ENCODE measurements at places on chromosomes 11 and 22.
A peak's percentile ranks its signal among the peaks of the same experiment; 100 is the strongest.

- no peak for DNase-seq
These were observed 1.9 kb upstream of the UQCC3 start for GRCh38 chr11:62669420-62670161.

- DNase-seq, result no peak
These were observed 32.0 kb downstream of the TMEM184B start for GRCh38 chr22:38240734-38241252.

DNA sequence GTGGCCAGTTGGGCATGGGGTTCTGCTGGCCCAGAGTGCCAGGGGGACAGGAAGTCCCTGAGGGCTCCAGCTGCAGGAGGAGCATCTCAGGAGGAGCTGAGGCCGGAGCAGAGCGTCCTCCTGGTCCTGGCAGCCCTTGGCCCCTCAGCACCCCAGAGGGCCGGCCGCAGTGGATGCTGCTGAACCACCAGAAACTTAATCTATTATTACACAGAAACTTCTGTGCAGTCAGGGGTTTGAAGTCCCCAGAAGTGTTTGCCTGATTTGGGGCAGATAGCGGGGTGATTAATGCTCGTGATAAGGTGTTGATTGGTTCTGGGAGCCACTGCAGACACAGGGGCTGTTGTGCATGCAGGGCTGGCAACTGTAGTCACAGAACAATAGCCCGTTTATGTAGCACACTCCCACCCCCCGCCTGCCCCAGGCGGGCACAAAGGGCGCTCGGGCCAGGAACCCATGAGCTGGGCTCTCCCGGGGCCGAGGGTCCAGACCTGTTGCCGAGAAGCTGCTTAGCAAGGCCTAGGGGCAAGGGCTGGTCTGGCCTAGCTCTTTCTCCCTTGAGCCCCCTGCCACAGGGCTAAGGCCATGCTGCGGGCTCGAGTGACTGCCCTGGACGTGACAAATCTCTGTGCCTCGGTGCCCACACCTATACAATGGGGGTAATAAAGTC lies 29.0 kb upstream of the KCNQ1OT1 start:
- no peak for DNase-seq

GRCh38 chr11:128318856-128319474 lies 268.4 kb downstream of the ETS1 start:
- DNase-seq, result peak; percentile 72

GRCh38 chr11:131770801-131771200 lies 400.4 kb downstream of the NTM start:
- DNase-seq, result no peak

GRCh38 chr11:44729713-44730112 lies 3.0 kb downstream of the TSPAN18 start:
- DNase-seq, result no peak

- DNase-seq, result no peak
These were observed 81.6 kb downstream of the YAP1 start for GRCh38 chr11:102191832-102192231.

- DNase-seq, result no peak
These were observed 974.0 kb downstream of the TBC1D22A start for GRCh38 chr22:47736186-47737034.

DNA sequence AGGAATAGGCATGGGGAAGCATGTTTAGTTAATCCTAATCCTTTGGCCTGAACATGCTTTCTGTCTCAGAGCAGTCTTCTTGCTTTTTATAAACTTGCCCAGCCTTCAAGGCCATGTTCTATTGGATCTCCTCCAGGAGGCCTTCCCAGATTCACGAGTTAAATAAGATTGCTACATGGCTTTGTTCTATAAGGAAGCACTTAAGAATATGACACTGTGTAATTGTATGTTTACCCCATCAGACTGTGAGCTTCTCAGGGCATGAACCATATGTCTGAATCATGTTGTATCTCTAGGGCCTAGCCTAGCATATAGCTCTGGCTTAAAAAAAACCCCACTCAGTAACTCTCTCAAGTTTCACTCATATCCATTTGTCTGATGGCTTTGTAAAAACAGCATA lies 26.4 kb upstream of the UCP3 start:
- no peak for DNase-seq

GRCh38 chr11:115287266-115287665 lies 216.9 kb downstream of the CADM1 start:
- DNase-seq, result no peak

DNA sequence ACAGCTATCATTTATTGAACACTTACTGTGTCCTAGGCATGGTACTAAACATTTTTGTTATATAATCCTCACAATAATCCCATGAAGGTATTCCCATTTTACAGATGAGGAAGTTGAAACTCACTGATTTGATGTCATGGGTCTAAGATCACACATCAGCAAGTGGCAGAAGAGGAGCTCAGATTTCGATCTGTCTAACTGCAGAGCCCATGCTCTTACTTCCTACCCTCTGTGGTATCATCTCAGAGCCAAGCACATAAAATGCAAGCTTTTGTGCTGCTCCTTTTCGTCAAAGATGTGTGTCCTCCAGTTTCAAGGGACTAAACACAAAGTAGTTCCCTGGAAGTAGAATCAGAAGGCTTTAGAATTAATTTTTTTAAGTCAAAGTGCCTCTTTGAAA lies 71.1 kb downstream of the ARFGAP2 start:
- no peak for DNase-seq

DNA sequence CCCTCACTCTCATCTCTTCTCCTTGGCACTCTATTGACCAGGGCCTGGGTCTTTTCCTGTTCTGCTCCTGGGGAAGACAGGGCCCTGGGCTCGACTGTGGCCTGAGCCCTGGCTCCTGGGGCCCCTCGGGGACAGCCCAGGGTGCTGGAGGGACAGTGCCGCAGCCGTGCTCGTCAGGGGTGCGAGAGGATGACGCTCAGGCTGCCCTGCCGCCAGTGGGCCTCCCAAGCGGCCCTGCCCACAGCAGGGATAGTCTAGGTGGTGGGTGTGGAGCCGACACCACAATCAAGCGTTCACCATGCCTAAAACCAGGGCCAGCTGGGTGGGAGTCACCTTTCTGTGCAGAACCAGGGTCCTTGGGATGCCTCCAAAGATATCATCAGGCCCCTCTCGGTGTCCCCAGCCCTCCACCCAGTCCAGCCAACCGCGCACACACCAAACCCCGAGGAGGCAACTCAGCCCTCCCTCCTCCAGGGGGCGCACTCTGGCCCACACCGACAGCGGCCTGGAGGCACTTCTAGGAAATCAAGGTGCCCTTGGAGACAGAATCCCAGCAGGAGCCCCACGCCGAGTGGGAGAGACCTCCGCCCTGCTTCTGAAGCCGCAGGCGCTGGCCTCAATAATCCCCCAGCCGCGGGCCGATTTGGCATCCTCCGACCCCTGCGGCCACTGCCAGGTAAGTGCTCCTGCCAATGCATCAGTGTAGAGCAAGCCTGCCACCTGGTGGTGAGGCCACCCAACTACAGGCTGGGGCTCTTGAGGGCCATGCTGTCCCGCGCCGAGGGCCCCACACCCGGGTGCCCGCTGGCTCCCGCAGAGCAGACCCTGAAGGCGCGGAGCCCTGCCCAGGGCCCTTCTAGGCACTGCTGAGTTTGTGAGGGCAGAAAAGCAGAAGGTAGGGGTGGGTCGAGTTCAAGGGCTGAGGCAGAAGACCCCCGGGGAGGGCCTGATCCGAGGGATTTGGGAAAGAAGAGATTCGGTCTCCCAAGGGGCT lies 496.4 kb downstream of the BUD13 start:
- peak; percentile 61 for DNase-seq

DNA sequence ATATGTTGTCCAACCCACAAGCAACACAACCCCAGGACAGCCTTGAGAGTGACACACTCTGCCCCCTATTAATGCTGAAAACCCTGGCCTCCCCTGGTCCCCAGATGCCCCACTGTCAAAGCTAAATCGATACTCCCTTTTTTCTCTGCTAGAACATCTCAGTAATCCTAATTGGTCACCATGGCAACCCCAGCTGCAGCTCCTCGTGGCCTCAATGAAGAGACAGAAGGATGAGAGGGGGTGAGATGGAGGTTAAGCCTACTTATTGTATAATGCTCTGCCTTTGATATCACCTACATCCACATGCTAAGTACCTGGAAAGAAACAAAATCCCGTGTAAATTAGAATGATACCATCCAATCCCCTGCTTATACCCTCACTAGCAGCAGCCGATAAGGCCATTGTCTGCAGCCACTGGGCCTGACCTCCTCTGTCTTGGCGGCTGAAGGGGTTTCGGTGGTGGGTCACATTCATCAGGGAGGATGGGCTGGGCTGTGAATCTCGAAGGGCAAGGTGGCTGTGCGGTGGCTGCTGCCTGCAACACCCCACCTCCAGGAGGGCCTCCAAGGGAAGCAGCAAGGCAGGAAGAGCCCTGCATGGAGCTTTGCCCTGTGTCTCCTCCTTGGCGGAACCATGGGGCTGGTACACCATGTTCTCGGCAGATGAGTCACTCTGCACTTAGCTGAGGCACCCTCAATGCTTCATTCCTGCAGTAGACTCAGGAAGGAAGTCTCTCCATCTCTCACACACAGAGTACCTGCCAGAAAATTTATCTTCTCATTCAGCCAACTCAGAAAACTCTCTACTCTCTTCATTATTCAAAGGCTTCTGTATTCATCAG lies 399.5 kb downstream of the BUD13 start:
- DNase-seq, result no peak

GRCh38 chr11:125625225-125625629 lies 264 bp downstream of the CHEK1 start:
- no peak for DNase-seq

GRCh38 chr11:39806652-39807051 lies 1652.8 kb downstream of the LRRC4C start:
- DNase-seq, result no peak

DNA sequence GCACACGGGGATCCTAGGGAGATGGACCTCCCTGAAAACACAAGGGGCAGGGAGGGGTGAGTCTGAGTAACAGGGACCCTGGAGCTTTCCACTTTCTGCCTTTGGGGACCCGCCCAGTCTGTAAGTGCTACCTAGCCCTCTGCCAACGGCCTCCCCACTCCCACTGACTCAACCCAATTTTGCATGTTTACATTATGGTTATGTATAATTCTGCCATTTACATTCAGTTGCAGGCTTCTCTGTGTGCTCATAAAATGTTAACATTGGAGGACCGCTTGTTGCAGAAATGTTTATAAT lies 105.8 kb downstream of the DSCAML1 start:
- DNase-seq, result no peak

DNA sequence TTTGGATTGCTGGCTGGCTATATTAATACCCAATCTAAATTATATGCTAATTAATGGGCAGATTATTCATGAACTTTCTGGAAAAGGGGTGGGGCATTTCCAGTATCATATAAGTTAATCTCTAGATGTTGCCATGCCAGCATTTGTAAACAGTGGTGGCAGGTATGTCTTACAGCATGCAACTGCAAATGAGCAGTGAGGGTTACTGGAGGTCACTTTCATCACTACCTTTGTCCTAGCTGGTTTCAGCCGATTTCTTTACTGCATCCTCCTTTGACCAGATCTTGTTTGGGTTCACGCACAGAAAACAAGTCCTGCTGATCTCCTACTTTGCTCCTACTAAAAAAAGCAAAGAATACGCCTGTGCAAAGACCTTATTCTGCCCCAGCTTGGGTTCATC lies 89.1 kb upstream of the USP47 start:
- no peak for DNase-seq

DNA sequence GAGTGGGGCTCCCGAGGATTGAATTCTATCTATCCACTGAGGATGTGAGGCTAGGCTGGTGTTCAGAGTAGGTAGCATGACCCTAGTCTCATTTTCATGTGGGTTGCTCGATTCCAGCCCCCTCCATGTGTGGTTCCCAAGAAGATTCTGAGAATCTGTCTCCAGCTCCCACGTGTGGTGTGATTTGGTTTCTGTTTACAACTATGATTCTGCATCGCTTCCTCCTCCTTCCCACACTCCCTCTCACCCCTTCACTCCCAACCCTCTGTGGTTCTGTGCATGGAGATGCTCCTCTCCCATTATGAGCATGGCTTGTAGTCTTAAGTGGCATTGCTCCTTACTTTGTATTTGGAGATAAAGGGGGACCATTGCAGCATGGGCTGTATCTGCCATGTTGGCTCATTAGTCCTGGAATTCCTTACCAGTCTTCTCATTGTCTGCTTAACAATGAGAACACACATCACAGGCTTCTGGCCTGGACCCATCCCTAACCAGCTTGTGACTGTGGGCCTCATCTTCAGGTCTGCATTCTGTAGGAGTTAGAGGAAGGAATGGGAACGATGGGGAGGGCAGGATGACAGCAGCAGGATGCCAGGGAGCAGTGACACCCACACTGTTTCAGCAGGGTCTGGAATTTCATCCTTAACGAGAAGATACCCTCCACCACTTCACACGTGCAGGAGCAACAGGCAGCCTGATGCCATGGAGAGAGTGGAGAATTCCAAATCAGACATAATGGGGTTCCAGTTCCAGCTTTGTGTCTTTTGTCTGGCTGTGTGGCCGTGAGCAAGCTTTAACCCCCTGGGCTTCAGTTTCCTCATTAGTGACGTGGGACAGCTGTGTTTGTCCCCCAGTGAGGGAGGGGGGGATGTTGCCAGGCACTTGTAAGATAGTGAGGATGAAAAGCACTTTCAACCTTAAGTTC lies 86.0 kb downstream of the CCDC81 start:
- no peak for DNase-seq

- no peak for DNase-seq
These were observed 17.4 kb downstream of the SSH3 start for GRCh38 chr11:67320691-67321090.

GRCh38 chr11:116162886-116163230 lies 609.9 kb downstream of the BUD13 start:
- no peak for DNase-seq

GRCh38 chr11:17473071-17473744 lies 3.4 kb downstream of the ABCC8 start:
- no peak for DNase-seq

GRCh38 chr22:23834793-23835483 lies 3.9 kb downstream of the DERL3 start:
- DNase-seq, result no peak

DNA sequence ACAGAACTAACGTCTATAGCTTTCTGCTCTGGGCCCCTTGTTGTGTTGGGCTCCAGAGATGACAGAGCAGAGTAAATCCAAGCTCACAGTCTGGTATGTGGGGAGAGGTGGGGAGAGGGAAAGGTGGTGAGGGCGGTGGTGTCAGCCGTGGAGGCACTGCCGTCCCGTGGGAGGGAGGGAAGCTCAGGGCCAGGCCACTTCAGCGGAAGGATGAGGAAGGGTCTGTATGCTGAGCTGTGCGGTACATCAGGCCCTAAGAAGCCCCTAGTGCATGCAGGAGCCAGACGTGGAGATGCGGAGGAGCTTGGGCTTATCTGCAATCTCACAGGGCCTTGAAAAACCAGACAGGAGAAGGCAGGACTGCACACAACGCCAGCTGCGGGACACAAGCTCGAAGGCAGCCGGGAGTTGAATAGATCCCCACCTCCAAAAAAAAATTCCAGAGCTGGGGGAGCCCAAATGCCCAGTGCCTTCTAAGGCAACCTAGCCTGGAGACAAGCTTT lies 1.5 kb downstream of the KRTAP5-5 start:
- no peak for DNase-seq

DNA sequence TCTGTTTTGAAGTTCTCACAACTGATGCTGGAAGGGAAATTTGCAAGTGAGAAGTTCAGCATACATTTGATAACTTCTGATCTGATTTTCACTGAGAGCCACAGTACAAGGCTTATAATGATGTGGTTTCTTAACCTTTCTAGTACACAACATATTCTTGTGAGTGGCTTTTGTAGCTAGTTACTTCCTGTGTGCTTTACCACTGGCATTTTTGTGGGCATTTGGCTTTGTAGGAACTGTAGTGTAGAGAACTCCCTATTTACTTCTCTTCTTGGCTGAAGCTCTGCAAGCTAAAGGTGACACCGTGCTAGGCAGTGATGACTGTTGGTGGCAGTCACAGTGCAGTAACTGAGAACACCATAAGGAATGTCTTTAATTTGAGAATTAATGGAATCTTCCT lies 14.9 kb downstream of the USP47 start:
- no peak for DNase-seq

Measured in stimulated activated CD8-positive, alpha-beta memory T cell treated with anti-CD3 and anti-CD28 coated beads, Interleukin-4, amount 100 ng/mL, for 24 hours (primary cell).